ENCODE measurements at places on chromosomes 7 and 10.

- no peak for DNase-seq
Observed at GRCh38 chr10:123475466-123475865, 190.7 kb upstream of the GPR26 start.

GRCh38 chr10:69465457-69466157, 14.3 kb downstream of the TSPAN15 start:
- DNase-seq = no peak

DNA sequence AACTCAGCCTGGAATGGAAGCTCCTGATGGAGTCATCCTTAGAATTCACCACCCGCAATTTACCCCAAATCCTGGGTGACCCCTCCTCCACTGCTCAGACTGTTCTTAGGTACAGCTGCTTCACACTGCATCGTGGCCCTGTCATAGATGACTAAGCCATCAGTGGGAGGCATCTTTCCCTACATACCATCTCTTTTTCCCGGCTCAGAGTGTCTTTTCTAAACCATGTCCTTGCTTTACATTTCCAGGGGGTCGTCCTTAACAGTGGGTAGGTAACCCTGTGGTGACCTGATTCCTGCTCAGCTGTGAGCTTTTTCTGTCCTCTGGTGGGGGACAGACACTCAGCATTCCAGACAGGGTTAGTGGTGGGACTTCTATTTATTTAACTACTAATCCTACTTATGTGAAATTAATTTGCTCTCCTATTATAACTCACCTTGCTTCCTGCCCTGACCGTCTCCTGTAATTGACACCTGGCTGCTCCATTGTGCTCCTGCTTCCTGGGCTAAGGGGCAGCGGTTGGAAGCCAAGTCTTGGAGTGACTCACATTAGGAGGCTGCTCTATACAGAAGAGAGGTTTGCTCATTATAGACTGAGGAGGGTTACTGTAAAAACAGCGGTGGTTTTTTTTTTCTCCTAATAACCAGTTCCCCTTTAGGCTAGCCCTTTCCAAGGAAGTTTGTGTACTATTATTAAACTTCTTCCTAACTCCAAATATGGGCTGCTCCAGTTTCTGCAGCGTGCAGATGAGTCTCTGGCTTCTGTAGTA, 40.6 kb downstream of the PYROXD2 start:
- DNase-seq = no peak

DNA sequence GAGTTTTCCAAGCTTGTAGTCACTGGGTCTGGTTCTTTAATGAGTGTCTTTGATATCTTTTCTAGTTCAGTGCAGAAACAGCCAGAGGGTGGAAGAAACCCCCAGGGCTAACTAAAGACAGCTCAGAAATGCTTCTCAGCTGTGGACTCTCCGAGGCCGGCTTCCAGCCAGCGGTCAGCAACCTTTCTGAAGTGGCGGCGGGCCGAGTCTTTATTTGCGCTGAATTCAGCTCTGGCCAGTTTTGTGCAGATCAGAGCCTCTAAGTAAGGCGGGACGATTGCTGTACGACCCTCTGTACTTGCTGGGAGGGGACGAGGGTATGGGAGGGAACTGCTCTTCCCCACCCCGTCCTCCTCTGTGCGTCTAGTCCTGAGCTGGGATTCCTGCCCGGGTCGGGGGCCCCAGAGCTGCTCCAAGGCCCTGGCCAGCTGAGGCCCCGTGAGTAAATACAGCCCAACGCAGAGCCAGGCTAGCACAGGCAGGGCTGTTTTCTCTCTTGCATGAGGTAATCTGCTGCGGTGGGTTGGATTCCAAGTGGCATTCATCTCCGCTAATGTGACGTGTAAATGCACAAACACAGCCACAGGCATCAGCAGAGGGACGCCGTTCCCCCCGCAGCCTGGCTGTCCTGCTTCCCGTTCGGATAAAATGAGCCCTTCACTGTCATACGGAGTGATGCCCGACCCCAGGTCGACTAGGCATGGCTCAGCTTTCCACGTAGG, 159.8 kb downstream of the PIP4K2A start:
- peak; percentile 72 for DNase-seq

DNA sequence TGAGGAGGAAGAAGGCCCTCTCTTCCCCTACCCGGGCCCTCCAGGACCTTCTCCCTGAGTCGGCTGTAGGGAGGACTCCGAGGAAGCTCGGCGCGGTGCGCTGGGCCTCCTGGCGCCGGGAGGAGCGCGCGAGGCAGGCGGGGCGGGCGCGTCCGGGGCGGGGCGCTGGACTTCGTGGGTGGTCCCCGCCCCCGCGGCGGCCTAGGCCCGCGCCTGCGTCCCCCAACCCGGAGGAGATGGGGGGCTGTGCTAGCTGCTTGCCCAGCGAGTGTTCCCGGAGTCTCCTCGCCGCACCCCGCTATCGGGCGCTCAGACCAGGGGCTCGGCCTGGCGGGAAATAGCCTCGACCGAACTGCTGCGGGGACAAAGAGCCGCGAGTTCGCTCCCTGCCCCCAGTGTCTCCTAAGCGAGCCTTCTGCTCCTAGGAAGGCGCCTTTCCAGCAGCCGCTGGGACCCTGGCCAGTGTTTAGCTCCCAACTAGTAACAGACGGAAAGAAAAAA, 19.2 kb upstream of the SMO start:
- DNase-seq = no peak

DNA sequence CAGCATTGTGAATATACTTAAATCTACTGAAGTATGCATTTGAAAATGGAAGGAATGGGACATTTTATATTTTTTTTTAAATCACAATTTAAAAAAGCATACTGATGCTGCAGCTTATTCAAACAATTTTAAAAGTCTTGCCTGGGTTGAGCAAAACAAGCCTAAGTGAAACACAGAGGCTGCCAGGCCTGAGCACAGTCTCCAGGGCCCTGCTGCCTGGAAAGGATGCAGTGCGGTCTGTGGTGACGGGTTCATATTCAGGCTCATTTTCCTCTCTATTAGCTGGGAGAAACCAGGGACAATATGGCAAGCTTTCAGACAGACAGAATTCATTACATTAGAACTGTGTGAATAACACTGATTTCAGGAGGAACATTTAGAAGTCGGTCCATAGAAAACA, 251.9 kb downstream of the COBL start:
- DNase-seq = no peak

DNA sequence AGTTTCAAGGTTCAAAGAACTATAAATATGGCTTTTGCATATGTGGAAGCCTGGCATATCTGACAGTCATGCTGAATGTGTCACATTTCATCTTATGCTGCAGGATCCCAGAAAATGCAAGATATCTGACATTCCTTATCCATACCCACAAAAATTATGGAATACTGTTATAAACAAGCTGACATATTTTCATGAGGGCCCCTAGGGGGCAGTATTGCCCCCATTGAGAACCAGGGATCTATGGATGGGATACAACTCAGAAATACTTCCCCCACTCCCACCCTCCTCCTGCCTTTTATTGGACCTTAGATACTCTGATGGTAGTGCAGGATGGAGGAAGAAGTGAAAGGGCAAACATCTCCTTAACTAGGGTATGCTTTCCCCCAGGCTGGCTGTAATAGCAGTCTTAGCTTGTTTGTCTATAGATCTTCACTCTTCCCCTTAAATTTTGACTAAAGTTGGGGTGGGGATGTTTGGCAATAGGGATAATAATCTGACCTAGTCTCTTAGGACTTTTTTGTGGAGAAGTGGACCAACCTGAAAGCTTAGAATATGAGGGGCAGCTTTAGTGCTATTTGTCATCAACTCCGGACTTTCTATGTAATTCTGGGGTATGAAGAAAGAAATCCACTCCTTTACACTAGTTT, 3.5 kb upstream of the GNGT1 start:
- no peak for DNase-seq

- DNase-seq = no peak
Observed at GRCh38 chr7:114622221-114622620, 207.6 kb downstream of the FOXP2 start.

- peak; percentile 71 for DNase-seq
Observed at GRCh38 chr10:110304394-110304779, 333 bp downstream of the SMNDC1 start.

- DNase-seq = no peak
Observed at GRCh38 chr10:116215651-116216050, 57.4 kb downstream of the GFRA1 start.

- no peak for DNase-seq
Observed at GRCh38 chr7:117066668-117067067, 113.4 kb downstream of the ST7 start.

DNA sequence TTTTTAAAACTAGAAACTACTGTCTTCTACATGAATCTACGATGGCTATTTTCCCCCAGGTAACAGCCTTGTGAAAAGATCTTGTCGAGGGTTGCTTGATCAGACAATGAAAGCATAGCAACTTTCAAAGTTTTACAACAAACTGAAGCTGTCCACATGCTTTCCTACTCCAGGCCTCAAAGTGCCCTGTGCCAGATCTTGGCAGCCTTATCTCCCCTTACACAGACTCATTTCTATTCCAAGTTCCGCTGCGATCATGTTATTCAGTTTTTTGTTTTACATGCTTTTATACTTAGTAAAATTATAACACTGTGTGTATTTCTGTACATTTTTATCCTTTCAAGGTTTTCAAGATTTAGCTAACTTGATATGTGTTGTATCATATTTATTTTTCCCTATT, 661.7 kb upstream of the SORCS1 start:
- no peak for DNase-seq

DNA sequence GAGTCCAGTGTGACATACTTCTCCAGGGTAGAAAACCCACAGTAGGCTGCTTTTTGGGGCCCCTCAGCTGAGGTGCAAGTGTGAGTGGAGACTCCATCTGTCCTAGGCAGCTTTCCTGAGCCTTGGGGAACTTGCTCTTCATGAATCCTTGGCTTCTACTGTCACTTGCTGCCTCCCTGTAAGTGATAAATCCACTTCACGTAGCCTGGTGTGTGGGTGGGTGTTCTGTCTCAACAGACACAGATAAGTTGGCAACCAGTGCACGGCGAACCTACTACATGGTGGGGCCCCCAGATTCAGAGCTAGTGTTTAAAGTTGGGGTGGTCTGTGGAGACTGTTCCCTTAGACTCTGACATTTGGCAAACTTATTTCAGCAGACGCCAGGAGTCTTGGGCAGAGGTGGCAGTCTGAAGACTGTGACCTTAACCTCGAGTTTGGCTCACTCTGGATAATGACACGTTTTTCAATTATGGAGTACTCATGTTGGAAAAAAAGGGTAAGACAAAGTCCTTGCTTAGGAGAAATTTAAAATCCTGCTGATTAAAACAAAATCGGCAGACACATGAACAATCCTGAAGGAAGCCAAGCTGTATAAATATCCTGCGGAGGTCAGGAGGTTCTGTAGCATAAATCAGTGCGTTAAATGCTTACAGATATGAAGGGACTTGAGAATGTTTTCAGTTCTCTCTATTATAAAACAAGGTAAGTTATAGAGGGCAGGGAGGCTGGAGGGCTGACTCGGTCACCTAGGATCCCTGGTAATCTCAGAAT, 376.9 kb downstream of the PHTF2 start:
- DNase-seq = no peak

DNA sequence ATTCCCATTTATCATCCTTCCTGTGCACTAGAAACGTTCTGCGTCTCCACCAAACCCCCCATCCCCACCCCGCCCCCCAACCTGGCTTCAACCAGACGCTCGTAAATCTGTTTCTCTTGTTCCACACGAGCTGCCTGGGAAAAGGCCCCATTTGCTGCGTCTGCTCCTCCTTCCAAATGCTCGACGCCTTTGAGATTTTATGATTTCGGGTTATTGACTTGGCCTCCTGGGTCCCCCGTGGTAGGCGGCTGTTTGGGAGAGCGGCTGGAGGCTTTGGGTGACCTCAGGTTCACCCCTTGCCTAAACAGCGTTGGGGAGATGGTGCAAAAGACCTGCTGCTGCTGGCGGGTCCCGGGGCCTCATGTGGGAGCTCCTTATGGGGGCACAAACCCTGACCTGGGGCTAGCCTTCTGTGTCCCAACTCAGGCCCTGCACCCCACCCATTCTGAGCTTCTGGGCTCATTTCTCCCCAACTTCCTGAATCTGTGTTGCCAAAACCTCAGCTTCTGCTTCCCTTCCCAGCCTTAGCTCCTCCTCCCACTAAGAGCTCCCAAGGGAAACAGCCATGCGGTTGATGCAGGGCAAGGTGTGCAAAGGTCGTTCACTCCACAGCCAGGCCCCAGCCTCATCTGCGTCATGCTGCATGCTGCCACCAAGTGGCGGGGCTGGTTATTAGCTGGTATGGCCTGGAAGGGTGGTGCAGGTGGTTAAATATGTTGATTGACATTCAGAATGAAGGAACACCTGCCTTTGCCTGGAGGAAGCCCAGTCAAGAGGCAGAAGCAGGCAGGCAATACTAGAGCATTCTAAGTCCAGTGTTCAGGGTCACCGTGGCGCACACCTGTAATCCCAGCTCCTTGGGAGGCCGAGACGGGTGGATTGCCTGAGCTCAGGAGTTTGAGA, 49.1 kb upstream of the ELN start:
- no peak for DNase-seq

DNA sequence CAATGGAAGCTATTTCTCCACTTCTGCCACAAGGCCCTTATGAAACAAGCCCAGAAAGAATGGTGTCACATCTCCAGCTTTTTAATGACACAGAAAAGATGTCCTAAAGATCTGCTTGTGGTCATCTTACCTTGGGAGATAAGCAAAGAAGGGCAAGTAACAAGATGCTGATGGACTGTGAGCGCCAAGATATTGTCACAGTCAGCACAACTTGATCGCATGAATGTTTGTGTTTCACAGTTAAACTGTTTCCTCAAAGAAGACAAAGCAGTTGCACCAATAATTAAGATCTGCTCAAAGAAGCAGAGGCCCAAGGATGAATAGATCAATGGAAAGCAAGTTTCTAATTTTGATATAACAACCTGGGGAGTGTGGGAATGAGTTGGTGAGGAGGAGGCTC, 15.9 kb downstream of the ICA1 start:
- DNase-seq = no peak

DNA sequence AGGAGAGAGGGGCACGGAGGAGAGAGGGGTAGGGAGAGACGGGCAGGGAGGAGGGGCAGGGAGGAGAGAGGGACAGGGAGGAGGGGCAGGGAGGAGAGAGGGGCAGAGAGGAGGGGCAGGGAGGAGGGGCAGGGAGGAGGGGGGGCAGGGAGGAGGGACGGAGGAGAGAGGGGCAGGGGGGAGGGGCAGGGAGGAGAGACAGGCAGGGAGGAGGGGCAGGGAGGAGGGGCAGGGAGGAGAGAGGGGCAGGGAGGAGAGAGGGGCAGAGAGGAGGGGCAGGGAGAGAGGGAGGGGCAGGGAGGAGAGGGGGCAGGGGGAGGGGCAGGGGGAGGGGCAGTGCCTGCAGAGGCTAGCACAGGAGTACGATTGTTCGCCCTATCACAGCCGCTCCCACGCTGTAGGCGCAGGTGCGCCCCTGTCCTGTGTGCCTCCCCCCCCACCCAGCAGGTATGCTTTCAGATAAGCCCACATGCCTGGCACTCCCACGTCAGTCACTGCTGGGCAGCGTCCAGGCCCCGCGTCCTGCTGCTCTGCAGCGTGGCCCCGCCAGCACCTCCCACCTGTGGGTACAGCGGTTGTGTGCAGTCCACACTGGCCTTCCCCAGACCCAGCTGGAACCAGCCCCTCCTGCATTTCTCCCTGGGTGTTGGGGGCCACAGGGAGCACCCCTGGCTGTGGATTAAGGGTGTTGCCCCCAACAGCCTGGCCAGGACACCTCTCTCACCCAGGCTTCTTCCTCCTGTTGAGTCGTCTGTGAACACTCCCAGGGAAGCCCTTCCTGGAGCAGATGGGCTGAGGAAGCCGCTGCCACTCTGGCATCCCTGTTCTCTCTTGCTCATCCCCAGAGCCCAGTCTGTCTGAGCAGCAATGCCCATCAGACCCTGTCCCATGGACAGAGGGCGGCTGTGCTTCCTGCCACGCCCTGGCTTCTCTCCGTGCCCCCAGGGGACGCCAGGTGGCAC, 10.8 kb downstream of the NKX6-2 start:
- peak; percentile 66 for DNase-seq
